ENCODE measurements at places on chromosomes 4 and X. TPM values are rescaled to one million over a fixed set of nuclear protein-coding genes. Genes with fewer than 3 reads are reported as not detected.

DNA sequence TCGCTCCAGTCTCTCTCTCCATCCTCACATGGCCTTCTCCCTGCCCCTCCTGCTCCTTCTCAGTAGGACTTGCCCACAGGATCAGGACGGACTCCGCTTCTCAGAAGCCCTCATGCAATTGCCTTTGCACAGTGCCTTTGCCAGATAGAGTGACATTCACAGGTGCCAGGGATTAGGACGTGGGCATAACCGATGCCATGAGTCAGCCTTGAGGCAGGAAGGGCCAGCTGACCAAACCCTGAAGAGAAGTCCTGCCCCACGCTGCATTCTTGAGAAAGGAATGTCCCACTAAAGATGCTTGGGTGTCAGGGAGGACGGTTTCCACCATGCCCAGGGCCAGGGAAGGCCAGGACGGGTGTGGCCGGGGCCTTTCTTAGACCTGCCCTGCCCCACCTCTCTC, 6.6 kb upstream of the GRPEL1 start:
- peak; percentile 25 for DNase-seq

- DNase-seq: no peak
Measured at GRCh38 chrX:84175274-84175673, 12.7 kb downstream of the RPS6KA6 start.

DNA sequence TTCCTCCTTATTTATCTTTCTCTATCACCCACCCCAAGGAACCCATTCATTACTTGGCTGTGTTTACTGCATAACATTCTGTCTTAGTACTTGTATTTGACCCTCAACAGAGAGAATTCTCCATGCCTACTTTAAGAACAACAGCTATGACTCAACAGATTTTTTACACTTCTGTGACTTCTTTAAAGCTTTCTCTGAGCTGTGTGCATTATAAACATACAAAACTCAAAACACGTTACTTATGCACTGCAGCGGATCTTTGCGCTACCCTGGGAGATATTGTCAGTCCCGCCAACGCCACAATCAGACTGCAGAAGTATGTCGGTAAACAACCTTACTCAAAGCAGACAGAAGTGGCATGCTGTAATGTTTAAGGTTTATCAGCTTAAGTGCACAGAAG, 35.1 kb downstream of the PRKX start:
- no peak for DNase-seq

- DNase-seq: no peak
Measured at GRCh38 chrX:23840674-23841073, 57.7 kb downstream of the SAT1 start.

DNA sequence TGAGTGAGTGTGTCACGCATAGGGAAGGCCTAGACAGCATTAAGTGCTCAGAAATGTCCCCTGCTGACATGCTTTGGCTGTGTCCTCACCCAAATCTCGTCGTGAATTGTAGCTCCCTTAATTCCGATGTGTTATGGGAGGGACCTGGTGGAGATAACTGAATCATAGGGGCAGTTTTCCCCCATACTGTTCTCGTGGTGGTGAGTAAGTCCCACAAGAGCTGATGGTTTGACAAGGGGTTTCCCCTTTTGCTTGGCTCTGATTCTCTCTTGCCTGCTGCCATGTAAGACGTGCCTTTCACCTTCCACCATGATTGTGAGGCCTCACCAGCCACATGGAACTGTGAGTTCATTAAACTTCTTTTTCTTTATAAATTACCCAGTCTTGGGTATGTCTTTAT, 78.0 kb downstream of the NSUN7 start:
- DNase-seq: no peak

DNA sequence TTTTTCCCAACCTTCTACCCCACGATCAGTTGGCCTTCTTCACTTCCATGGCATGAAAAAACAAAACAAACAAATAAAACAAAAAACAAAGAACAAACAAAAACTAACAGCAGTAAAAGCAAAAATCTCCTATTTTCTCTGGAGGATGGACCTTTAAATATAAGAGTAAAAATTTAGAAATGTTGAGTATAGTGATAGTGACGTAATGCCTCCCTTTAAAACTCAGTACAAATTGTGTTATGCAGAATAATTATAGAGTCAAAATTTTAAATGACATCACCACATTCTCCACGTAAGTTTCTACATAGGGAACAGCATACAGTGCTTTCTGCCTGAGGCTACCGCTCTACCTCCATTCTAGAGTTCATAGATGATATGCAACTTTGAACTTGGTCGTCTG, 2156.4 kb downstream of the PCDH7 start:
- no peak for DNase-seq

GRCh38 chr4:7073526-7074390, 5.9 kb upstream of the GRPEL1 start:
- peak; percentile 25 for DNase-seq

Gene GPC4
- total RNA-seq: 0.96 TPM

Gene PRPS1
- 311 TPM for total RNA-seq

Gene MMRN1
- not detected for total RNA-seq
